ENCODE measurements at places on chromosomes 6 and 20.

GRCh38 chr6:110560239-110561007 is 84.0 kb upstream of the SLC22A16 start:
- DNase-seq: no peak

DNA sequence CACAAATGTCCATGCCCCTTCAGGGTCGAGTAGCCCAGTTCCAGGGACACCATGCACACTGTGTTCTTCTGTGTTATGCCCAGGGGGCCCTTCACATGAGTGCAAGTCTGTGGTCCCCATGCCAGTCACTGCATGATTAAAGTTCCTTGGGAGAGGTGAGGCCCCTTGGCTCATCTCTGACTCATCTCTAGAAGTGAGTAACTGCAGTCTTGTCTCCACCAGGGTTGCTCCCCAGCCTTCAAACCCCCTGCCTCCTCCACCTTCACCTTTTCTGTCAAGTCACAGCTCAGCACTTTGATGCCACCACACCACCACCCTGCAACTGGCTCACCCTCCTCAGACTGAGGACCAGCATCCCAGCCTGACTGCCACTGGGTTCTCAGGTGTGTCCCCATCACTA is 161.7 kb downstream of the UNC5CL start:
- peak; percentile 7 for DNase-seq

GRCh38 chr20:9311132-9311531 is 203.3 kb upstream of the LAMP5 start:
- DNase-seq: no peak

GRCh38 chr6:31717499-31718222 is 2.5 kb downstream of the LY6G6D start:
- no peak for DNase-seq

- DNase-seq: no peak
These were observed 119.2 kb downstream of the SLX4IP start for GRCh38 chr20:10554285-10554684.

- no peak for DNase-seq
These were observed 54.5 kb downstream of the RIPOR3 start for GRCh38 chr20:50636601-50637540.

GRCh38 chr6:147947521-147947920 is 395.1 kb upstream of the SASH1 start:
- DNase-seq: no peak

DNA sequence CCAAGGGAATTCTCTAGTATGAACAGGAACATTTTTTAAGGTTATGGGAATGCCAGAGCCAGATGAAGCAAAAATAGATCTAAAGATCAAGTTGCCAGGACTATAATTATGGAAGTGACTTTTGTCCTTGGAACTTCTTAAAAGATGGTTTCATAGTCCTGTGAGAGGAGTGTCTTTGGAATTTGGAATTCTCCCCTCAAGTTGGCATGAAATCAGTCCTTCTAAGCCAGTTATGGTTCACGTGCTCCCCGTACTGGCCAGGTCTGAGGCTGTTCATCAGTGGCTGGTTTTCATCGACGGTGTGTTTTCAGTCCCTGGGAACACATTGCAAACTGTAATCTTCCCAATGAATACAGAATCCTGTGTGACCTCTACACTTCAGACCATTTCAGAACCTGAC is 63.1 kb downstream of the VGLL2 start:
- no peak for DNase-seq

- no peak for DNase-seq
These were observed 54.9 kb upstream of the CD93 start for GRCh38 chr20:23140991-23141390.

DNA sequence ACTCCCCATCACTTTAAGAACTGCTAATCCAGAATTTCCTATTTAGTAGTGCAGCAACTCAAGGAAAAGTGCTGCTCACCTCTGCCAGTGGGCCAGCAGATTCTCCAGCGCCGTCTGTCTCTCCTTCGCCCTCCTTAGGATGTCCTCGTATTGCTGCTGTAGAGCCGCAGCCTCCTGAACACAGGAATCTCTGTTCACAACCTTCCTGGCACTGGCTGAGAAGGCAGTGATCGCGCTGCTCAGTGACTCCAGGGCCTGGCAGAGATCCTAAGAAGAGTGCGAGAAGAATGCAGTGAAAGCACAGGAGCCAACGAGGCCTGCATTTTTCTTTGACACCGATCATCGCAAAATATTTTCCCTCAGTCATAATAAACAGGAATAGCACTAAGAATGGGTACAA is 209.0 kb downstream of the SYNE1 start:
- DNase-seq: no peak

DNA sequence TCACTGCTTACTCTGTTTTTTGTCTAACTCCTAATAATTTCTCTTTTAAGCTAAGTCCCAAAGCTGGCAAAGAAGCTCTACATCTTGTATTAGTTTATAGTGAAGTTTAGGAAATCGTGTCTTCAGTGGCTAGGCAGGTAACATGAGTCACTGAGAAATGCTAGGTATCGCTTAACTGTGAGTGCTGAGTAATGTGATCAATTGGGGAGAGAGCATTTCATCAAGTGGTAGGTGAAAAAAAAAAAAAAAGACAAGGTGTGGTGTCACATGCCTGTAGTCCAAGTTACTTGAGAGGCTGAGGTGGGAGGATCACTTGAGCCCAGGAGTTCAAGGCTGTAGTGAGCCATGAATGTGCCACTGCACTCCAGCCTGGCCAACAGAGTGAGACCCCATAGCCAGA is 125.3 kb downstream of the FAM83B start:
- DNase-seq: no peak

GRCh38 chr6:27161946-27162603 is 85.4 kb upstream of the PRSS16 start:
- DNase-seq: no peak

DNA sequence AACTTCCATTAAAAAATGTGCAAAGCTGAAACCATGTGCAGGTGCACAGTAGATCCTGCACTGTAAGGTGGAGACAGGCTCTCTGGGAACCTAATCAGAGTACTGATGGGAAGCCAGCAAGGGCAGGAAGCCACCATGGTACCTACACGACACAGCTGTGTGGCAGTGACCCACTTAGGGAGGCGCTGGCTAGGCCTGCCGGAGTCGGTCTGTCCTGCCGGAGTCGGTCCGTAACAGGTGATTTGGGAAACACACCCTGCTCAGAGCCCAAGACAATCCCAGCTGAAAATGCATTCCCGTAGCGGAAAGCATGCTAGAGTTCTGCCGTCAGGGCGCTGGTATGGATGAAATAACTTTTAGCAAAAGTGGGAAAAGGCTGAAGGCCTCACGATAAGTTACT is 17.2 kb downstream of the TXNDC5 start:
- DNase-seq: no peak
